ENCODE measurements at places on chromosomes 16 and 17.

DNA sequence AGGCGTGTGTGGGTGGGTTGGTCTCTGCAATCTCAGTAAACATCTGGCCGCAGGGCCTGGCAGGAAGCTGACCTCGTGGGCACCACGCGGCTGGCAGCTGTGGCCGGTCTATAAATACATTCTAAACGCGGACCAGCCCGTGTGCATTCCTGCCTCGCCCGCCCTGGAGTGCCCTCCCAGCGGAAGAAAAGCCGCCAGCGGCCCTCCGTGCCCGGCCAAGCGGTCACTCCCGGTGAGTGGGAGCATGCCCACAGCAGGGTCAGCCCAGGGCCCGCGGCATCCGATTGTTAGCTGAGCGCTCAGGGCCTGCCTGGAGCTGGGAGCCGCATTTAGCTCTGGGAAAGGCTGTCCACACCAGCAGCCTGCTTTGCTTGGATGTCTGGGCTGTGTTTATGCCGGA, 10.3 kb downstream of the ZNF469 start:
- DNase-seq: no peak

DNA sequence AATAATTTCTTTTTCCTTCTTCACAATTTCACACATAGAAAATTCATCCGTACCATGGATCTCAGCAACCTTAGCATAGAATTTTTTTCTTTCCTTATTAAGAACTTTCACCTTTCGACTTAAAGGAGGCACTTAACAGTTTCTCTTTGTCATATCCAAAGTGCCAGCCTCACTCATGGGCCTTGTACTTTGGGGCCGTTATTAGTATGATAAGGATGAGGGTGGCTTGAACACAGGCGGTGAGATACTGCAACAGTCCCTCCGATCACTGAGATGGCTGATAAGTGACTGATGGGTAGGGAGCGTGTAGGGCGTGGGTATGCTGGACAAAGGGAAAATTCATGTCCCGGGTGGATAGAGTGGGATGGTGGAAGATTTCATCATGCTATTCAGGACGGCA, 85.3 kb downstream of the OR1D5 start:
- DNase-seq: no peak

DNA sequence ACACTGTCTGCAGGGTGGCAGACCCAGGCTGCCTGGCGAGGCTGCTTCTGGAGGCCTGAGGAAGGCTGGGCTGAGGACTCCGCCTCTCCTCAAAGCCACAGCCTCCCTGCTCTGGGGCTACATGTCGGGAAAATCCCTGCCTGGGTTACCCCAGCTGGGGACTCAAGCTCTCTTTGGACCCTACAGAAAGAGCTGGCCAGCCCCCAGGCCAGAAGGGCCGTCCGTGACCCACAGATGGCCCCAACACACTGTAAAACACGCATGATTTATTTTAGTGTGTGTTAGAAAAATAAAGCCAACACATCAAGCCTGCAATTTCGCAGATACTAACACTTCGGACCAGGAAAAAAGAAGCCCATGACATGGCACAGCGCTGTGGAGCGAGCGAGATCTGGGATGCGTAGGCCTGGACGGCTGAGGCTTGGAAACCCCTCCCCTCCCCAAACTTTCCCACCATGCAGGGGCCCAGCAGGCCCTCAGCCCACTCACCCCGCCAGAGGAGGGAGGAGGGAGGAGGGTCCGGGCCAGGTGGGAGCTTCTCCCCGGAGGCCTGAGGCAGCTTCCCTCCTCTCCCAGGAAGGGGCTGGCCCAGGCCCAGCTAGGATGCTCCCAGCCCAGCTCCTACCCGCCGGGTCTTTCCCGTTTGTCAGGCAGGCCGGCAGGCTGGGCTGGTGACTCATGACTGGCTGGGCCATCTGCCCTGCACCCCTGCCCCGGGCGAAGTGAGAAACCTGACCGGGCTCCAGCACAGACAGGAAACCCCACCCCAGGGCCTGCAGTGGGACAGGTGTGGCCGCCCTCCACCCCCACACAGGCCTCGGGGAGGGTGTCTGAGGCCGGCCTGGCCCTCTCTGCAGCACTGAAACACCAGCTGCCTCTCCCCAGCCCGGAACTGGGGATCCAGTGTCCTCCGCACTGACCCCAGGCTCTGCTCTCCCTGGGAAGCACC, 34.1 kb upstream of the SLC38A10 start:
- DNase-seq: no peak

DNA sequence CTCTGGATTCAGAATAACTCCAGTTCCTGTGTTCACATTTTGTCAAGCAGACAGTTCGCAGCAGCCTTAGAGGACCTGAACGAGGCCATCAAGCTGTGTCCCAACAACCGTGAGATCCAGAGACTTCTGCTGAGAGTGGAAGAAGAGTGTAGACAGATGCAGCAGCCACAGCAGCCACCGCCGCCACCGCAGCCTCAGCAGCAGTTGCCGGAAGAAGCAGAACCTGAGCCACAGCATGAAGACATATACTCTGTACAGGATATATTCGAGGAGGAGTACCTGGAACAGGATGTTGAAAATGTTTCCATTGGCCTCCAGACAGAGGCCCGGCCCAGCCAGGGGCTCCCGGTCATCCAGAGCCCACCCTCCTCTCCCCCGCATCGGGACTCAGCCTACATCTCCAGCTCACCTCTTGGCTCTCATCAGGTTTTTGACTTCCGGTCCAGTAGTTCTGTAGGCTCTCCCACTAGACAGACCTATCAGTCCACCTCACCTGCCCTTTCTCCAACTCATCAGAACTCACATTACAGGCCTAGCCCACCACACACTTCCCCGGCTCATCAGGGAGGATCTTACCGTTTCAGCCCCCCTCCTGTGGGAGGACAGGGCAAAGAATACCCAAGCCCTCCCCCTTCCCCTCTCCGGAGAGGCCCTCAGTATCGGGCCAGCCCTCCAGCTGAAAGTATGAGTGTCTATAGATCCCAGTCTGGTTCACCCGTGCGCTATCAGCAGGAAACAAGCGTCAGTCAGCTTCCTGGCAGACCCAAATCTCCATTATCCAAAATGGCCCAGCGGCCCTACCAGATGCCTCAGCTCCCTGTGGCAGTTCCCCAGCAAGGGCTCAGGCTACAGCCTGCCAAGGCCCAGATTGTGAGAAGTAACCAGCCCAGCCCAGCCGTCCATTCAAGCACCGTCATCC, 25.9 kb downstream of the CYB561 start:
- no peak for DNase-seq

GRCh38 chr16:79393127-79393526, 207.4 kb downstream of the MAF start:
- DNase-seq: no peak

GRCh38 chr16:82197540-82198240, 27.7 kb upstream of the MPHOSPH6 start:
- no peak for DNase-seq

DNA sequence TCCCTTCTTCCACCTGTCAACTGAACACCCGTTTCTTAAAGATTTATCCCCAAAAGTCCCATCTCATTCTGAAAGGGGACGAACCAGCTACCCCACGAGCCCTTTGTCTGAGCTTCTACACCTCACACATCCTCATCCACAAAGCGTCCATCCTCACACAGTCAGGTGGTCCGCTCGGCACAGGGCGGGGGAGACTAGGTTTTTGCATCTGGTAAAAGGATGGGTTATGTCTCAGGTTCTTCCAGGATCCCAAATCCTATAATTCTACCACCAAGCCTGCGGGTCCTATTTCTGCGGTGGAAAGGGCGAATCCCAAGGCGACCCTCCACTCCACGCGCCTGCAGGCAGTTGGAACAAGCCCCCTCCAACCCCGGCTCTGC, 458 bp downstream of the GFOD2 start:
- DNase-seq: no peak

DNA sequence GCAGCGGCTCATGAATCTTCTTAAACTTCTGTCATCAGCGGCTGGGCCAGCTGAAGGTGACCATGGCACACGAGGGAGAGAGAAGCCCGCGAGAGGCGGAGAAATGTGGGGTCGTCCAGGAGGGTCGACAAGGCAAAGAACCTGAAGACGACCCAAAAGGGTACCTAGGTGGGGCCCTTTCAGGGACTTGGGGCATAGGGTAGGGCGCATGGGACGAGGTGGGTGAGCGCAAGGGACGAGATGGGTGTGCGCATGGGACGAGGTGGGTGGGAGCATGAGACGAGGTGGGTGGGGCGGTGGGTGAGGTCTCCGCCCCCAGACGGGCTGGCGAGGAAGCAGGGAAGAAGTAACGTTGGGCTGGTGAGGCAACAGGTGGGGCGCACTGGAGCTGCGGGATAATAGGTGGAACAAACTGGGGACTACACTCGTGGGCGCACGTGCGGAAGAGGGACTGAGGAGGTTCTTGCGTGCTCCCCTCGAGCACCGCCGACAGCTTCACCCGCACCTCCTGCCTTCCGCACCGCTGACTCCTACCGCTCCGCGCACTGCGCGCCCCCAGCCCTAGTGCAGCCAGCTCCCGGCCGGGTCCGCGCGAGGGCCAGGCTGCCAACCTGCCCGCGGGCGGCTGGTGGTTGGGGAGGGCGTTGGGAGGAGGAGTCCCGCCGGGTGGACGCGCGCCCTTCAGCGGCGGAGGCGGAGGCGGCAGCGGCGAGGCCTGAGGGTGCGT, 23.2 kb upstream of the CRYM start:
- no peak for DNase-seq

DNA sequence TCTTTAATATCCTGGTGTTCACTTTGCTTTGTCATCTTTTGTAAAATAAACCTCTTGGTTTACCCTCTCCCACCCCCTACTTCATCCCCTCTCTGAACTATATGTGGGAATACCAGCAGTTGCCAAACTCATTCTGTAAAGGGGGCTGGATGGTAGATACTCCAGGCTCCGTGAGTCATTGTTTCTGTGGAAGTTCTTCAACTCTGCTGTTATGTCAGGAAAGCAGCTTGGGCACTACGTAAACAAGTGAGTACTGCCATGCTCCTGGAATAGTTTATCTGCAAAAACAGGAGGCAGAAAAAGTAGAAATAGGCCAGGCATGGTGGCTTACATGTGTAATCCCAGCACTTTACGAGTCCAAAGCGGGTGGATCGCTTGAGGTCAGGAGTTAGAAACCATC, 17.6 kb downstream of the MVP start:
- no peak for DNase-seq

DNA sequence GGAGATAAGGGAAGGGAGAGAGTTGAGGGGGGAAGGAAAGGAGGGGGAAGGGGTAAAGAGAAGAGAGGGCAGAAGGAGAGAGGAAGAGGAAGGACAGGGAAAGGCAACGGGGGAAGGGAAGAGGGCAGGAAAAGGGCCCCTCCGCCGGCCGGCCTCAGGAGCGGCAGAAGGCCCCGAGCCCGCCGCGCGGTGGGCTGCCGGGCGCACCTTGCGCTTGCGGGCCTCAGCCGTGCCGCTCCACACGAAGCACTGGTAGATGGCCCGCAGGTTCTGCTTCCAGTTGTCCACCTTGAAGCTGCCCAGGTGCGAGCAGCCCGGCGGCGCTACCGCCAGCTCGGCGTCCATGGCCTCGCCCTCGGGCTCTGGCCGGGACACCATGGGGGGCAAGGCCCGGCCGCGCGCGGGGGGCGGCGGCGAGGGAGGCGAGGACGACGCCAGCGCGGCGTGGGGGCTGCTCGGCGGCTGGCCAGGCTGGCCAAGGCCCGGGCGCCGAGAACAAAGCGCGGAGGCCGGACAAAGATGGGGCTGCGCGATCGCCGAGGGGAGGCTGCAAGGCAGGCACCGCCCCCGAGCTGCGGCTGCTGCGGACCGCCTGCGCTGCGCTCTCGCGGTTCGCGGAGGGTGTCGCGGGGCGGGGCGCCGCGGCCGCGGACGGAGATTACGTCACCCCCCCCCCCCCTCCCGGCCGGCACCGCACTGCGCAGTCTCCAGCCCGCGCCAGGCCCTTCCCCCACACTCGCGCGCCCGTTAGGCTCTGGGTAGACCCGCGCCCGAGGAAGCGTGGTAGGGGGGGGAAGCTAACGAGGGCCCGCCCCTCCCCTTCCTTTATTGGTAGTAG, at the start of gene USP22:
USP22 (minus strand) TSS at position 554 of the 838 bp plus-strand sequence; CDS start at position 378, 176 bp downstream.
- no peak for DNase-seq

- DNase-seq: peak; percentile 60
Measured at GRCh38 chr16:83813823-83814658, 6.3 kb downstream of the HSBP1 start.

- no peak for DNase-seq
Measured at GRCh38 chr16:64181271-64181925, 940.5 kb downstream of the CDH11 start.

GRCh38 chr17:62663304-62663703, 35.8 kb downstream of the MRC2 start:
- no peak for DNase-seq

GRCh38 chr17:28404812-28405570, 1.0 kb downstream of the SLC46A1 start:
- no peak for DNase-seq

DNA sequence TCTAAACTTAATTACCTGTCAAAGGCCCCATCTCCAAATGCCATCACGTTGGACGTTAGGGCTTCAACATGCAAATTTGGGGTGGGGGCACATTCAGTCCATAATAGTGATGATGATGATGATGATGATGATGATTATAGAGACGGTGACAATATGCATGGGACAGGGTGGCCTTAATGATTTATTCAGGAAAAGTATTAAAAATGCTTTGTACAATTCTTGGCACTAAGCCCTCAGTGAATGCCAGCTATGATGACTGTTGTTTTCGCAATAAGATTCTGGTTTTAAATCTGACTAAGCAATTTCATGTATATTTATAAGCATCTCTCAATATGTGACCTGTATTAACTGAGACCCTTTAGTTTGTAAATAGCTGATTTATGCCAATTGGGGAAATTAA, 106.3 kb downstream of the C16orf95 start:
- DNase-seq: no peak

- DNase-seq: no peak
Measured at GRCh38 chr17:68910789-68911431, 44.3 kb downstream of the ABCA8 start.

GRCh38 chr17:31573047-31573446, 181.6 kb downstream of the RAB11FIP4 start:
- DNase-seq: no peak

- no peak for DNase-seq
Measured at GRCh38 chr17:40607641-40608040, 40.0 kb downstream of the SMARCE1 start.

- no peak for DNase-seq
Measured at GRCh38 chr16:68348639-68349445, 38.0 kb downstream of the PRMT7 start.

GRCh38 chr17:51155416-51155815, 2.1 kb downstream of the NME1 start:
- DNase-seq: no peak

DNA sequence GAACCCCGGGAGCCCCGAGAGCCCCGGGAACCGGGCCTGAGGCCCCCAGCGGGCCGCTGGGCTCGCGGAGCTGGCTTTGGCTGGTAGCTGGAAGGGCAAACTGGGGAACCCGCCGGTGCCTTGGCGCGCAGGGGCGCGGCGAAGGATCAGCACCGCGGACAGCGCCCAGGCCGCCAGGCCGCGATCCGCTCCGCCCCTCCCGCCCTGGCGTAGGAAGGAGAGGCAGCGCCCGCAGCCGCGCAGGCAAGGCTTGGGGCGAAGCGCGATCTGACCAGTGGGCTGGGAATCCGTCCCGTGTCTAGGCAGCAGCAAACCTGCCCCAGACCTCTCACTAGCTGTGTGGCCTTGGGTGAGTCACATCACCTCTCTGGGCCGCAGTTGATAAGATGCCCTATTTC, 331 bp upstream of the CCDC92B start:
- DNase-seq: peak; percentile 20

GRCh38 chr16:80029761-80030481, 429.4 kb upstream of the MAF start:
- no peak for DNase-seq

- DNase-seq: no peak
Measured at GRCh38 chr17:76912421-76913164, 44.4 kb downstream of the MGAT5B start.
